Fibroblast of lung (primary cell): ENCODE measurements at places on chromosomes 7 and 10. TPM values are rescaled to one million over a fixed set of nuclear protein-coding genes. Genes with fewer than 3 reads are reported as not detected.

- no peak for DNase-seq
Observed at GRCh38 chr7:45053401-45053800, 35.4 kb downstream of the NACAD start.

DNA sequence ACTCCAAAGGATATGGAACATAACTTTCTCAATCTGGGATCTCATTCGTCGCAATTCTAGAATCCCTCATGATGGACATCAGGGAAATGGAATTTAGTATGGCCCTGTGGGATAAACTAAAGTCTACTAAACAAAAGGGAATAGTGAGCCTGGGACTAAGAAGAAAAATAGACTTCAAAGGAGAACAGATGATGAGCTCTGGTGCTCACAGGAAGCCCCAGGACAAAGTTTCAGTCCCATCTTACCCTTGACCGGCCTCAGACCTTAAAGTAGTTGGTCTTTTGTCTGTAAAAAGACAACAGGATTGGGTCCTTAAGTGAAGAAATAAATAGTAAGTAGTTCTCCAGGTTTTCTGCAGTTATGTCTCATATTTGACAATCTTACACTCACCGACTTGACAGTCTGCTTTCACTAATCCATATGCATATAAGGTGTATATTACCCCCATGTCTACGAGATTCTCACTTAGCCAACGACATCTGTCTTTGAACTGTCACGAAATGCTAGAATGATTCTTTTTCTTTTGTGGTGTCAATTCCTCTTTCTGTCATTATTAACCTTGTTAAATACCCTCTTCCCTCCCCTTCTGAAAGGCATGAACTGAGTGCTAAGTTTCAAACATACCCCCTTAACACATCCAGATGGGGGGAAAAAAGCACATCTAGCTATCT, 10.9 kb upstream of the IKZF1 start:
- no peak for DNase-seq

DNA sequence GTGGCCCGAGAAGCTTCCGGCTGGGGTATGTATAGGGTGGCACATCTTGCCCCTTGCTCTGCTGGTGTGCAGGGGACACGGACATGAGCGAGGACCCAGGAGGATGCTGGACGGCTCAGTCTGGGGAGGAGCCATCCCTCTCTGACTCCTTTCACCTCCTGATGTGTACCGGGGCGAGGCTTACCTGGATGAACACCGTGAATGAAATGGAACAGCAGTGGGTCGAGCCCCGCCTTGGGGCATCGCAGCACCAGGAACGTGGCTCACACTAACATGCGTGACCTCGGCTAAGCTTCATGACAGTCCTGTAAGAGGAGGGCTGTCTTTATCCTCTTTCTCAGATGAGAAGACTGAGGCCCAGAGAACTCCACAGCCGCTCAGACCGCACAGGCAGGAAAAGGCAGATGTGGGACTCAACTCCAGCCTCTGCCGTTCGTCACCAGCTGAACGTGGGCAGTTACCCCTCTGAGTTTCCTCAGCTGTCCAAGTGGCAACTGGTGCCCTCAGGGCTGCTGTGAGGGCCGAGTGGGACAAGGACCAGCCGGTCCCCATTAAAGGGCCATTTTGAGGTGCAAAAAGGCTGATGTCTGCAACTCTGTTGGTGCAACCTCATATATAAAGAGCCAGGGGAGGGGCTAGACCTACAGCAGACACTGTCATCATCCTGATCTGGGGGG, 54.5 kb downstream of the INSIG1 start:
- DNase-seq = no peak

DNA sequence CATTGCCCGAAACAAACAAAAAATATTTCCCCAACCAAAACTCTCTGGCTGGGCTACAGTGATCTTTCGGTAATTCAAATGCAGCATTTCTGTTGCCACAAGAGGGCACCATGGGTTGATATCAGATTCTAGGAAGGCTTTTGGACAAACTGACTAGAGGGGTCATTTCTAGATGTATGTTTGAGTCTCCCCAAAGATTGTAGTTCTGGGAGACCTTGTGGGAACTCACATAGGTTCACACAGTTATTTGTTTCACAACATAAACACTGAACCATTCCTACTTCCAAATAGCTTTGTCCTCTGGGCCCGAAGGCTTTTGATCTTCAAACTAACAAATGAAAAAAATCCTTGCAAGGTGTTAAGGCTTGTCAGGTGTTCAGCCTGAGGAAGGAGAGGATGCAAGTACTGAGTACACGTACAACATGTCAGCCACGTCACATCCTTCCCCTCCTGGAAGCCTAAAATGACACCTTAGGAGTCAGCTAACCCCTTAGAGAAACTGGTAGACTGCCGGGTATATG, 37.0 kb upstream of the IL15RA start:
- peak; percentile 18 for DNase-seq

DNA sequence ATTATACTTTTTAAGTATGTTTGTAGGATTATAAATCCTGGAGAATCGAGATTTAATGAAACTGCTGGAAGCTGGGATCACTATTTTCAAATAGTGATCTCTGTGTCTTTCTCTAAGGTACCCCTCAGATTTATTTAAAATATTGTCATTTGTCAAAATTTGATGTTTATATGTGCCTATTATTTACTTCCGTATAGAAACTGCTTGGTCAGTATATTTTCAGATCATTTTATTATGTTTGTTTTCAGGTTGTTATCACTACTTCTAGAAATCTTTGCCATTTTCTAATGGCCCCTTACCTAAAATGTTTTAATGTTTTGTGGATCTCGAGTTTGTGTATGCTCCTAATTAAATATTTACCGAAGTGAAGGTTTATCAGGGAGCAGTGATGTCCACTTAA, 183.7 kb downstream of the SND1 start:
- no peak for DNase-seq

- DNase-seq = no peak
Observed at GRCh38 chr7:158816995-158817394, 12.3 kb downstream of the ESYT2 start.

Gene PAX2
- polyA plus RNA-seq = not detected in 2 replicates

DNA sequence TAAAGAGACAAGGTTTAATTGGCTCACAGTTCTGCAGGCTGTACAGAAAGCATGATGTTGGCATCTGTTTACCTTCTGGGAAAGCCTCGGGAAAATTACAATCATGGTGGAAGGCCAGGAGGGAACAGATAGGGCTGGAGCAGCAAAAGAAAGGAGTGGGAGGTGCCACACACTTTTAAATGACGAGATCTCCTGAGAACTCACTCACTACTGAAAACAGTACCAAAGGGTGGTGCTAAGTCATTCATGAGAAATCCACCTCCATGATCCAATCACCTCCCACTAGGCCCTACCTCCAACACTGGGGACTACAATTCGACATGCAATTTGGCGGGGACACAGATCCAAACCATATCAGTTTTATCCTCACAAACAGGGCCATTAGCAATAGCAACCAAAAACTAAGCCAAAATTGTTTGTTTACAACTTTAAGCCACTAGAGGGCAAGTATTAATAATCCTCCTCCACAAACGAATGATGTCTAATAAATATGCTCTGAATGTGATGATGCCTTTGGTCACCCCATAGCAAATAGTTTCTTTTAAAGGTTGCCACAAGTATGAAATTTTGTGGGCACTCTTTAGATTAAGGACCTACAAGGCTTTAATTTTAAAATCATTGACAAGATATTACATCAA, 129.2 kb upstream of the NRBF2 start:
- no peak for DNase-seq

Gene FAM241B
- polyA plus RNA-seq = 0.55 and 0.61 TPM in 2 replicates

Gene SAMD9L
- polyA plus RNA-seq = 8.6 and 11.8 TPM in 2 replicates

DNA sequence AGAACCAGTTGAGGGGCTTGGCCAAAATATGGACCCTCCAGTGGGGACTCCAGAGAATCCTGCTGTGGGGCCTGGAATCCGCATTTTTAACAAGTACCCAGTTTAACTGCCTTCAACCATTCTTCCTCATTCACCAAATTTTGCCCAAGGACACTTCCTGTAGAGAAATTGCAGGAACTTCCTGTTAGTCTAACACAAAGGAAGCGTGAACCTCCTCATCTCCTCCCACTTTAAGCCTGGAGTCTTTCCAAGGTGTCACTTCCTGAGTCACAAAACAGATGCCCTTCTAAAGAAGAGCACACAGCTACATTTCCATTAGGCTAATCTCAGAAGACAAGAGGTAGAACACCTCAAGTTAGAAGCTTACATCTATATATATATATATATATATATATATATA, 188.4 kb downstream of the PPP1R17 start:
- peak; percentile 40 for DNase-seq

Gene HOXA6
- 0.70 and 1.2 TPM in 2 replicates for polyA plus RNA-seq

- DNase-seq = no peak
Observed at GRCh38 chr7:88300401-88300945, 6.2 kb downstream of the STEAP4 start.

- peak; percentile 23 for DNase-seq
Observed at GRCh38 chr7:105926131-105926530, 36.9 kb upstream of the CDHR3 start.

- peak; percentile 45 for DNase-seq
Observed at GRCh38 chr10:10798102-10798863, 219.4 kb upstream of the CELF2 start.

- DNase-seq = peak; percentile 76
Observed at GRCh38 chr10:17229967-17230682, 2.1 kb downstream of the VIM start.

DNA sequence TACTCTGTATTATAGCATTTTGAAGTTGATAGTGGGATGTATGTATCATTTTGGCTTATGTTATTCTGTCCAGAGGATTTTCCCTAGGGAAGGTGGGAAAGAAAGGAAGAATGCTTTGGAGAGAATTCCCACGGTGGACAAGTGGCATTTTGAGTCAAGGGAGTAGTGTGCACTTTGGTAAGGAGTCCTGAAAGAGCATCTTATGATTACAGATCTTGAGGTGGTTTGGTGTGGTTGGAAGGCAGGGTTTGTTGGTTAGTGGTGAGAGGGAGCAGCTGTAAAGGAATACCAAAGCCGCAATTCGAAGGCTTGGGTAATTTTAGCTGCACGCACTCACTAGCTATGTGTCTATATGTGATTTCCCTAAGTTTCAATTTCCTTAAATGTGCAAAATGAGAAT, 16.1 kb downstream of the CCSER2 start:
- no peak for DNase-seq

GRCh38 chr10:79995979-79996634, 47.2 kb upstream of the SFTPD start:
- no peak for DNase-seq

GRCh38 chr7:98178321-98178720, 32.9 kb upstream of the BHLHA15 start:
- no peak for DNase-seq

- DNase-seq = peak; percentile 66
Observed at GRCh38 chr7:75943864-75944263, 28.9 kb downstream of the POR start.

- DNase-seq = no peak
Observed at GRCh38 chr7:27693794-27694193, 31.1 kb upstream of the HIBADH start.

DNA sequence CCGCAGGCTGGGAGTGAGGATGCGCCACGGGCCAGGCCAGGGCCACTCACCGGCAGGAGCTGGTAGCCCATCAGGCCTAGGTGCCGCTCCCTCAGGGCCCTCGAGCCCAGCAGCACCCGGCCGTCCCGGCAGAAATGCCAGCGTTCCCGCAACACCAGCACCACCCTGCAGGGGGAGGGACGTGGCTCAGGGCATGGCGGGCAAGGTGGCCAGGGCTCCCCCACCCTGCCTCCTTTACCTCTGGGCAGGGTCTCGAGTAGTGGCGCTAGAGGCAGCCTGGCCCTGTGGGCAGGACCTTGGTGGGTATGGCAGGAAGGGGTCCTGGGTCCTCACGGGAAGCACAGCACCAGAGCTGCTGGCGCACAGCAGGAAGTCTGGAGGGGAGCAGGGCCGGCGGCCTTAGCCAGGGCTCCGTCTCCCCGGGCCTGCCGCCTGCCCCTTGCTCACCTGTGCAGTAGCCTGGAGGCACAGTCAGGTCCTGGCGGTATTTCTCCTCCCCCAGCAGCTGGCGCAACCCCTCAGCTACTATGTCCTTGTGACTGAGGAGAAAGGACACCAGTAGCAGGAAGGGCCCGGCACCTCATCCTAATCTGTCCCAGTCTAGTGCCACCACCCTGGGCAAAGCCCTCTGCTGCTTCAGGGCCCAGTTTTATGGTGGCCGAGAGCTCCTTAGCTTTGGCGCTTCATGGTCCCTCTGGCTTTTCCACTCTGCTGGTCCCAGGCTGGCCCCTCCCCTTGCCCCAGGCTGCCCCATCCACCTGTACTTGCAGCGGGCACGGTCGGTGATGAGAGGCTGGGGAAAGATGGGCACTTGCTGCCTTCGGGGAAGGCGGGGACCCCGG, 3.5 kb downstream of the FASTK start:
- DNase-seq = no peak

DNA sequence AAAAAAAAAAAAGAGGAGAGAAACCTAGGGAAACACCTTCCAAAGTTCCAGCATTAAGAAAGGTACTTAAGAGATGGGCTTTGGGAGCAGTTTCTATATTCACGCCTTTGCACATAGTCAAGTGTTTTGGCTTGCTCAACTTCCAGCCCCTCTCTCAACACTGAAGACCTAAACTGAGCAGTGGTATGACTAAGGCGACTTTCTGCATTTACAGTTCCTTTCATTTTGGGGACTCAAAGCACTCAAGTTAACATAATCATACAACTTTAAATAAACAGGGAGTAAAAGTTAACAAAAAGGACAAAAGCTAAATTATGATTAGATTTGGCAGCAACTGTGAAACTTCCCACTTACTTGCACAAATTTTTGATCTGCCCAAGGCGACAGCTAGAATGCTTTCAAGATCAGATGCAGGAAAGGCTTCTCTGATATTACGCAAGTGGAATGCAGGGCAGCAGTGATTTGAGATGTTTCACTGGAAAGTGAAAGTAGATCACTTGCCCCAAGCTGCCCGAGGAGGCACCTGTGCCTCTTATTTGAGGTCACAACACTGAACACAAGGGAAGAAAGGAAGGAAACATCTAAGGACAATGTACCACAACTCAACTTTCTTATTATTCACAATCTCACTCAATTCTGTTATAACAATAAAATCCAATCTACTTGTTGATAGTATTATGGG, 199.5 kb downstream of the SKAP2 start:
- DNase-seq = peak; percentile 6

DNA sequence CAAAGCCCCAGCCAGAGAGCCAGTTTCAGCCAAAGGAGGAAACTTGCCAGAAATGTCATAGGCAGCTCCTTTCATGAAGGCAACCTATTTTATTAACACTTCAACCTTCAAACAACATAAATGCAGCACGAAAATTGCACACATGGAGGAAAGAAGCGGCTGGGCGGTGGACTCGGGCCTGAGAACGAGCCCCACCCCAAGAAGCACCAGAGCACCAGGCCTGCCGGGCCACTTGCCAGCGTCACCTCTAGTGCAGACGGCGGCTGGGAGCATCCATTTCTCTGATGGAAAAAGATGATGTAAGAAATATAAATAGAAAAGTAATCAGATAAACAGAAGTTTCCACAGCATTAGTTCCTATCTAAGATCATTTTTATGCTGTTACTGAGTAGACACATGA, 100.0 kb downstream of the TCERG1L start:
- no peak for DNase-seq
